ENCODE measurements at places on chromosomes 3 and 15.

DNA sequence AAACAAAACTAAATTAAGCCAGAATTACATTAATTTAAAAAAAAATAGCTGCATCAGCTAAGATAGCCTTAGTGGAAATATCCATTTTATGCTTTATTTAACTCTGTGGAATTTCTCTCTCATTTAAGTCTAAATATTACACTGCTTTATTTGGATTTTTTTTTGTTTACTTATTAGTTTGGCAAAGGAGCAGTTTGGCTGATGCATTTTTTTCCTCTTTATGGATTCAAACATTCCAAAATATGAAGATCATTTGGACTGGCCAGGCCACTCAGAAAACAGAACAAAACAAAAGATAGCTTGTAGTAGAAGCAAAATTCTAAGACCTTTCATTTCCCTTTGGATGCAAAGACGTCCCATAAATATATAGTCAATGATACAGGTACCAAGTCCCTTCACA, 707.3 kb upstream of the UBE2E2 start:
- no peak for DNase-seq

DNA sequence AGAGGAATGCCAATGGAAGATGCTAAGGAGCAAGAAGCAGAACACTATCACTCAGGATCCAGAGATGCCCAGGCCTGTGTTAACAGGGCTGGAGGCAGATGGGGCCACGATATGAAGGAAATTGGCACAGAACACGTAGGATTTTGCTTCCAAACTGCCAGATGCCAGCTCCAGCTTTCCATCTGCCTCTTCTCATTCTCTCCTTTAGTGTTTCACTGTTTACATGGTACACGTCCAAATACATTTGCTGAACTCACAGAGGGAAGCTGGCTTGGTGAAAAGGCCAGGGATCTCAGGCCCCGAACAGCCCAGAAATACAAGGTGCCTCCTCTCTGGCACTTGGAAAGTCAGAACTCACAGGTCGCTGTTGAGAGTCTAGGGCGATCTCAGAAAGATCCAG, 187.0 kb downstream of the NTRK3 start:
- DNase-seq, result no peak

- no peak for DNase-seq
Observed at GRCh38 chr15:79140846-79141570, 50.4 kb upstream of the RASGRF1 start.

DNA sequence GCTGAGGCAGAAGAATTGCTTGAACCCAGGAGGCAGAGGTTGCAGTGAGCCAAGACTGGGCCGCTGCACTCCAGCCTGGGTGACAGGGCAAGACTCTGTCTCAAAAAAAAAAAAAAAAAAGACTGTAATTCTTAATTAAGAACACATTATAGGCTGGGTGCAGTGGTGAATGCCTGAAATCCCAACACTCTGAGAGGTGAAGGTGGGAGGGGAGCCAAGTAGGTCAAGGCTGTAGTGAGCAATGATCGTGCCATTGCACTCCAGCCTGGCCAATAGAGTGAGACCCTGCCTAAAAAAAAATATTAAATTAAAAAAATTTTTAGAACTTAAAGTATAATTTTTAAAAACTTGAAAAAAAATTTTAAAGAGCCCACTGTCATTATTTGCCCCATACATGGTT, 13.4 kb upstream of the ARPIN start:
- no peak for DNase-seq

DNA sequence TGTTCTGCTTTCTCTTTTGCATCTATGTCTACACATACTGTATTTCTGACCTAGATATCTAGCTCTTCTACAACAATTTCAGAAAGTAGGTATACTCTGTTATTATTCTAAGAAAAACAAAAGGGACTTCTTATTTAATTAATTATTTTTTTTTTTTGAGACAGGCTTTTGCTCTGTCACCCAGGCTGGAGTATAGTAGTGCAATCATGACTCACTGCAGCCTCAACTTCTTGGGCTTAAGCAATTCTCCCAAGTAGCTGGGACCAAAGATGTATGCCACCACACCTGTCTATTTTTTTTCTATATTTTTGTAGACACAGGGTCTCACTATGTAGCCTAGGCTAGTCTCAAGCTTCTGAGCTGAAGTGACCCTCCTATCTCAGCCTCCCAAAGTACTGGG, 130.6 kb downstream of the MBNL1 start:
- DNase-seq, result no peak

DNA sequence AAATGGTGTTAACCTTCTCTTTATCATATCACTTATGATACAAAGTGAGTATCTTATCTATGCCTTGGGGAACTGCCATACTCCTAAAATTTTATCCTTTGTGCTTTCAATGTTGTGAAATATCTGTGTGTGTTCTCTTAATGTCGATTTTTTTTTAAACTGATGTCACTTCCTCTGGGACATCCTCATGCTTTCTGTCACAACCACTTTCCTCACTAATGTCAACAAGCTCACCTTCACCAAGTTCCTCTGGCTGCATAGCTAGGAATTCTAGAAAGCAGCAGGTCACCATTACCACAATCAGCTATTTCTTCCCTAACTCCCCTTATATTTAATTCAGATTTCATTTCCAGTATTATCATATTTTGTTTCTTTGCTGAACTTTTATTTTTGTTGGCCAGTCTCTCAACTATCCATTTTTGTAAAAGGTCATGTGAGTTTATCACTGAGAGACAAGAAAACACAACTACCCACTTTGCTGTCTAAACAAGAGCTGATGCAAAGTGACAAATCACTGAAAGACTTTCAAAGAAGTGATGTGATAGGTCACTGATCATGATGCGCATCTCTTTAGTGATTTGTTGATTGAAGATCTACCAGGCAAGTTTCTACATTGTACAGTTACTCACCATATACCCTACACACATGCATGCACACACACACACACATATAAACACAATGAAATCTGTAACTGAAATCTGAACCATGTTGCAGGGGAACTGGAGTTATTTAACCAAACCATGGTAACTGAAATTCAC, 369.0 kb downstream of the ULK4 start:
- no peak for DNase-seq

DNA sequence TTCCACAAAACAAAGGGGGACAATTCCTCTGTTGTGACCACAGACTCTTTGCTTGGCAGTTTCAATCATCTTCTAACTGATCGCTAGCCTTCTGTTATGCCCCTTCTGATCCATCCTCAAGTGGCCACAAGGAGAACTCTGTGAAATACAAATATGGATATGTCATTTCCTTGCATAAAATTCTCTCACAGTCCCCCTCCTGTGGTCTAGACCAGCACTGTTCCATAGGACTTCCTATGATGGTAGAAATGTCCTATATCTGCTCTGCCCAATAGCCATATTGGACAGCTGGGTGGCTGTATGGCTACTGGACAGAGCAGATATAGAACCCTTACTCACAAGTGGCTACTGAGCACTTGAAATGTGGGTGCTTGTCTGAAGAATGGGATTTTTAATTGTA, 25.9 kb upstream of the SNRK start:
- DNase-seq, result no peak

DNA sequence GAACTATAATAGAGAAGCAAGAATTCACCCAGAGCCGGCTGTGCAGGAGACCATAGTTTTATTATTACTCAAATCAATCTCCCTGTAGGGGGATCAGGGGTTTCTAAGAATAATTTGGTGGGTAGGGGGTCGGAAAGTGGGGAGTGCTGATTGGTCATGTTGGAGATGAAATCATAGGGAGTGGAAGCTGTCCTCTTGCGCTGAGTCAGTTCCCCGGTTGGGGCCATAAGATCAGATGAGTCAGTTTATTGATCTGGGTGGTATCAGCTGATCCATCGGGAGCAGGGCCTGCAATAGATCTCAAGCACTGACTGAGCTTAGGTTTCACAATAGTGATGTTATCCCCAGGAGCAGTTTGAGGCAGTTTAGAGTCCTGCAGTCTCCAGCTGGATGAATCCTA, 97.0 kb upstream of the SNRPN start:
- no peak for DNase-seq

- DNase-seq, result no peak
Observed at GRCh38 chr3:193929921-193930646, 205.9 kb upstream of the HES1 start.

- DNase-seq, result peak; percentile 67
Observed at GRCh38 chr3:109532257-109533216, 195.2 kb upstream of the DPPA4 start.

DNA sequence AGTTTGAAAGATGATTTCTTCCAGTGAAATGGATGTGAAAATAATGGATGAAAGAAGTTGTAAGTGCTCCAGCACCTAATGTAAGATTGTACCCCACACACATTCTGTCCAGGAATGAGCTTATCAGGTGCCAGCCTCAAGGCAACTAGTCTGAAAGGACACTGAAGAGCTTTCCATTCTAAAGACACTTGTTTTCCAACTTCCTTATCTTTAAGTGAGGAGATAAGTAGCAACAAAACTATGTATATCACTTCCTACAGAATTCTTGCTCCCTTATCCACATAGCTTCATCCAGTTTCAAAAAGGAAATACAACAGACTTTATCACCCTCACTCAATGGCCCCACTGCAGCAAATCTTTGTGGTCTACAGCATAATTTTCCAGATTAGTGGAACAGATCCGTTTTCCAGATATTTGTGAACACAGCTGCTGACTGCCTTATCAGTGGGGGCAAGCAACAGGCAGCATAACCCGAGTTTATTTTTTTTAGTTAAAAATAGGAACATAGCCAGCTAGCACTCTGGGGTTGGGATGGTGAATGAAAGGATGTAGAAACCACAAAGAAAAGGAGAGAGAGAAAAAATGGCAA, 60.6 kb downstream of the CD200R1L start:
- DNase-seq, result no peak

- no peak for DNase-seq
Observed at GRCh38 chr15:60651101-60651500, 172.2 kb upstream of the ICE2 start.

All from NCI-H2081 (cell line).